ENCODE measurements at places on chromosomes 7 and 10.

- no peak for DNase-seq
Measured at GRCh38 chr10:98419469-98420261, 4.7 kb upstream of the PYROXD2 start.

- no peak for DNase-seq
Measured at GRCh38 chr7:26865094-26865388, 651 bp upstream of the SKAP2 start.

DNA sequence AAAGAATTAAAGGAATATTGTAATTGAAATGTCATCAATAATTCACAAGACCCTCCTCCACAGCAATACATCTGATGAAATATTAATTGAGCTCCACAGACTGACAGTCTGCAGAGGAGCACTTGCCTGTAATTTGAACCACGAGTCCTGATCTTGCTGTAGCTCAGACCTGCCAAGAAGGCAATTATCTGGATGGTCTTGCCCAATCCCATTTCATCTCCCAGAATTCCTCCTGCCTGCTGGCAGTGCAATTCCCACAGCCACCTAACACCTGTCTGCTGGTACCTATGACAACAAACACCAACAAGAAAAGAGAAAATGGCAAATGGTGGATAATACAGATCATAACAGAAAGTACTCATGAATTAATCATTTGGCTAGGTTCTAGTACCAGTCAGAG lies 38.5 kb downstream of the ERCC6 start:
- no peak for DNase-seq

DNA sequence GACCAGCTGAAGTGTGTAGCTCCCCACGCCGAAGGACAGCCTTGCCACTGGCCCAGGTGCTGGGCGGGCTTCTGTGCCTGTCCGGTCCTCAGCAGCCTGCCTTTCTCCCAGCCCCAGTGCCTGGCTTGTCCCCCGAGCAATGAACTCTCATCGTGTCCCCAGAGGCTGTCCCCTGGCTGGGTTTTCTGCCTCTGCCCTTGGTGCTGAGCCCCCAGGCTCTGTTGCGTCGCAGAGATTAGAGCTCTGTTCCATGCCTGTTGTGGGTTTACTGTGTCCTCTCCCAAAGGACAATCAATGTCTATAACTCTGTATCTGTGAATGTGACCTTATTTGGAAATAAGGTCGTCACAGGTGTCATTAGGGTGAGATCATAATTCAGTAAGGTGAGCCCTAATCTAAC lies 226.1 kb upstream of the SHH start:
- no peak for DNase-seq

GRCh38 chr10:122245897-122246296 lies 25.2 kb upstream of the BTBD16 start:
- no peak for DNase-seq

DNA sequence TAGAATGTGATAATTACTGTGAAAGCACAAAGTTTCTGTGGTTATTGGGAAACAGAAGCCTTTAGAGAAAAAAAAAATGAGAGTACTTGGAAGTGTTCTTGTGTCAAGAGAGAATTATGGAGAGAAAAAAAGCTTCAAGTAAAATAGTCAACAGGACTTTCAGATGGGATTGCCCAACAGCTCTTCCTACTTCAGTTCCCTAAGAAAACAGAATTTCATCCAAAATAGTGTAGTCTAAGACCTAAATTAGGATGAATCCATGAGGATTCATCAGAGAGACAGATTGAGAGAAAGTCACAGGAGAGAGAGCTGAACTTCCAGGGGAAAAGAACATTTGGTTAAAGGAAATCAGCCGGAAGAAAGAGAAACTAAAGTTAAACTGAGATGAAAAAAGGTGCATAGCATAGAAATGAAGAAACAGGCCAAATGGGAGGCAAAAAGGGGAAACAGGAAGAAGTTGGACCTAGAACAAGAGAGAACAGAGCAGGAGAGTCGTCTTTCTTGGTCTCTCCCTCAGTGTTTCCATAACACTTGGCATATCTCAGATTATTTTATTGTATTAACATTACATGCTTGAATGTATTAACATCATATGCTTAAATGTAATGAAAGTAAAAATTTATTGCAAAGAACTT lies 2.5 kb downstream of the SCIN start:
- DNase-seq: no peak

Data from AML-193 (cell line).